ENCODE measurements at places on chromosomes 1 and 21.

GRCh38 chr1:193338194-193338593, 151.8 kb upstream of the B3GALT2 start:
- no peak for DNase-seq

DNA sequence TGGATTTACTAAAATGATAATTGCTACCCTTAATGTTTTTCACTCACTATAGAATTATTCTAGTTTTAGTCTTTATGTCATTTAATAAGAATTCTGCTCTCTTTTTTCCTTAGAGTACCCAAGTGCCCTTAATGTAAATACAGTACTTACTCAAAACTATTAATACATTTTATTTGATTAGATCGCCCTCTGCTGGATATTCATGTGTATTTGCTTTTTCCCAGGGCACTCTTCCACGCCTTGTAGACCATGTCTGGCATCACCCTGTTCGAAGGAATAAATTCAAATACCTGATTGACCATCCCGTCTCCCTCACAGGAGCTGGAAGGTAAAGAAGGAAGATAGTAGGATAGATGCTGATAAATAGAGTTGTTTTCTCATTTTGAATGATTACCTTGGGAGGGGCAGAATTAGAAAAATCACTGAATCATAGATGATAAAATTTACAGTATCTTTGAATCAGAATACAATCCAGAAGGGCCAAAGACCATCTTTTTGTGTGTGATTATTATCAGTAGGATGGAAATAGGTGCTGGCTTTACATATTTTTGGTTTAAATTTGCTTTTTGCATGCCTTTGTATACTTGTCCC, 4.1 kb downstream of the AXDND1 start:
- DNase-seq: no peak

- no peak for DNase-seq
Observed at GRCh38 chr1:3067301-3067670, 1.7 kb upstream of the PRDM16 start.

DNA sequence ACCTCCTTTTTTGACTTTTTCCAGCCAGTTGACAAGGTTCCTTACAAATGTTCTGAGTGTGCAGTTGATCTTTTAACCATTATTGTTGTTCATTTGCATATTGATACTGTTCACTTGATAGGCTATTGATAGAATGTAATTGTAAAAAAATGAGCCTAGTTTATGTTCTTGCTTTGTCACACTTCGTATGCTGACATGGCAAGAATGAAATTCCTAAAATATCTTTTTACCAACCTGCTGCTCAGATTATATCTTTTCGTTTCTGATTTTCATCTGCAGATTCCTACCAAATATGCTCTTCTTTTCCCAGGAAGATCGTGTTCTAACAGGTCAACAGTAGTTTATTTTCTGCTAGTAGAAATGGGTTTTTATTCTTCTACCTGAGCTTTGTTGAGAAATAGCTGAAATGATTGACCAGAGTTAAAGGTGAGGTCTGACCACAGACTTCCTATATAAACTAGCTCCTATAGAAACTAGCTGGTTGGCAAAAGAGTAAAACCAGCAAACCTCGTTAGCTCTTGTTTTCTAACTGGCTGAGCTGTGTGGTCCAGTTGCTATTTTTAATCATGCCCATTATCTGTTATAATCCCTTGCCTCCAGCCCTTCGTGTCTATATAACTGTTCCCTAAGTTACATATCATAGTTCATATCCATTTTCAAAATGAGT, 174.8 kb downstream of the HS2ST1 start:
- DNase-seq: no peak

GRCh38 chr1:71743862-71744261, 538.5 kb downstream of the NEGR1 start:
- no peak for DNase-seq

- DNase-seq: no peak
Observed at GRCh38 chr1:27544834-27545233, 54.9 kb upstream of the WASF2 start.

DNA sequence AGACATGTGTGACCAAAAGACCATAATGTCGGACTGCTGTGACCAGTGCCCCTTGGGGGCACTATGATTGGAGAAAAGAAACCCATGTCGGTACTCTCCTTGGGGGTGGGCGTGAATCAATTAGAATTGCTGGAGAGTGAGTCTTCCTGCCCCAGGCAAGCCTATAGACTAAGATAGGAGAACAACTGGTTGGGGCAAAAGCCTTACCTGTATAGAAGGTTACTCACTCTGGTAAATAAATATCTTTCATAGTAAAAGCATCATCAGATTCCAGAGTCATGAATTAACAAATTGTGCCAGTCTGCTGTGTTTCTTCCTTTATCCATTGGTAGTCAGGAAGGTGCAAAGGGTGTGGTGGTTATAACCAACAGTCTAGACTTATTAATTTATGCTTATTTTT, 2.9 kb upstream of the PTGFRN start:
- DNase-seq: no peak

DNA sequence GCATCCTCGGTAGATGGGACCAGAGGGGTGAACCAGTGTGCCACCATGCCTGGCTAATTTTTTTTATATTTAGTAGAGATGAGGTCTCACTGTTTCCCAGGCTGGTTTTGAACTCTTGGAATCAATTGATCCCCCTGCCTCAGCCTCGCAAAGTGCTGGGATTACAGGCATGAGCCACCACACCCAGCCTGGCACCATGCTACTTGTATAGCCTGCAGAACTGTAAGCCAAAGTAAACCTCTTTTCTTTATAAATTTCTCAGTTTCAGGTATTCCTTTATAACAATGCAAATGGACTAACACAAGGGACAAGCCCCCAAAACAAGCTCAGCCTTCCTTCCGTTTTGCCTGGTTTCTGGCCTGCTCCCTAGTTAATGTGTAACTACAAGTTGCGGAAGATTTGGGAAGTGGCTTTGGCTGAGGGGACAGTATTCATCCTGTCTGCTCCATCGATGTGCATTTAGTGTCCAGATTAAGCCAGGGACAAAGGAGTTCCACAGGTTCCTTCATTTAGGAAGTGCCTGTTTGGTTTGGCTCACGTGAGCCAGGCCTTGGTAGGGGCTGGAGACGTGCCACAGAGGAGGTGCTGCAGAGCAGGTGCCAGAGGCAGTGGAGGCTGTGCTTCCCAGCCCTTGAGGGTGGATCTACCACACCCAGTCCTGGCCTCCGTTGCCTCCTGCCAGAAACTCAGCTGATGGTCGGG, 4.4 kb downstream of the AVPR1B start:
- DNase-seq: no peak

DNA sequence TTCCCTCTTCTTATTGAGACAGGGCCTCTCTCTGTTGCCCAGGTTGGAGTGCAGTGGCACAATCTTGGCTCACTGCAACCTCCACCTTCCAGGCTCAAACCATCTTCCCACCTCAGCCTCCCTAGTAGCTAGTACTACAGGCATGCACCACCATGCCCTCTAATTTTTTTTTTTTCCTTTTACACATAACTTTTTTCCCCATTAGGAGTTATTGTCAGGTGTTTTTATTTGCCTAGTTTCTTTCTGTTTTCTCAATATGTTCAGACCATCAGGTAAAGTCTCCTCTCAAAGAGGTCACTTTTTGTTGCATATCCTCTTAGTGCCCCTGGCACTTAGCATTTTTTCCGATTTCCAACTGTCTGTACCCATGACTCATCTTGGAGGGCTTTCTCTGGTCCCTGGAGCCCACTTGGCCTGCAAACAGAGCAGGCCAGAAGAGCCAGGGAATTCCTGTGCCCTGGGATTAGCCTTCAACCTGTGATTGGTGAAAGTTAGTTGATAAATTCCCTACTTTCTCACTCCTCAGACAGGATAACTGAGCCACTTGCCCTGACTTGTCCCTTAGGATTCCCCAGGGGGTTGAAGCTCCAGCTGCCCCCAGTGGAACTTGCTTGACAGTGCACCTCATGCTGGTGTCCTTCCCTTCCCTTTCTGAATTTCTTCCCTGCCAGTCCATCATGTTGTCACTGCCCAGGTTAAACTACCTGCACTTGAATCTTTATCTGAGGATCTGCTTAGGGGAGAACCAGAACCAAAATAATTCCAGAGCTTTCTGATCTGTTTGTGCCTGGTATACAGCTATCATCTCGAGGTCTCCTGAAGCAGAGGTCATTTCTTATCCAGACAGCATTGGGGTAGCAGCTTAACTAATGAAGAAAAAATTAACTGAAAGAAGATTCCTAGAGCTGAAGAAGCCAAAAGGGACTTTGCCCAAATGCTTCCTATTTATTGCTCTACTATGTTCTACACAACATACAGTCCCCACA, 2.4 kb downstream of the NTPCR start:
- no peak for DNase-seq

DNA sequence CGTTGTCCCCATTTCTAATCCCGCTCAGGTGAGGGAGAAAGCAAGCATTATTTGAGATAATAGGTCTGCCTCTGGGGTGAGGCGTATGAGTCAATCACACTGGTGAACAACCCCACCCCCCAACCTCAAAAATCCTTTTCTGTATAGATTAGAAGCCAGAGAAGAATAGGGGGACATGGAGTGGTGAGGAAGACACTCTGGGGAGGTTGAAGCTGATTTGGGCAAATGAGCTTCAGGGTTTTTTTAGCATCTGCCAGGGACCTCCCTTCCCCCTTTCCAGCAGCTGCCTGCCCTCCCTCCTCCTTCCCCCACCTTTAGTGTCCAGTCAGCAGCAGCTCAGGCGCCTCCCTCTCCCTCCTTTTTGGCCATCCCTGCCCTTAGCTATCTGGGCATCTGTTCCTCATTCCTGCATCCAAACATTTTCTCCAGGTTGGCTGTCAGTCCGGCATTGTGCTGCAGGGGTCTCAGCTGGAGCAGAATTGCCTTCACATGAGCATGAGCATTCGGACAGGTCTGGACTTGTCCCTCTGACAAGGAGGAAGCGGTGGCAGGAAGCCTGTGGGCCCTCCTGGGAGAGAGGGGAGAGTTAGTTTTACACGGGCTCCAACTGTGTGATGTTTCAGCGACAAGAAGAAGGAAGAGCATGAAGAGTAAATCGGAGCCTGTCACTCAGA, 30.8 kb upstream of the PTGFRN start:
- no peak for DNase-seq

- no peak for DNase-seq
Observed at GRCh38 chr1:163730411-163730821, 408.7 kb downstream of the NUF2 start.

DNA sequence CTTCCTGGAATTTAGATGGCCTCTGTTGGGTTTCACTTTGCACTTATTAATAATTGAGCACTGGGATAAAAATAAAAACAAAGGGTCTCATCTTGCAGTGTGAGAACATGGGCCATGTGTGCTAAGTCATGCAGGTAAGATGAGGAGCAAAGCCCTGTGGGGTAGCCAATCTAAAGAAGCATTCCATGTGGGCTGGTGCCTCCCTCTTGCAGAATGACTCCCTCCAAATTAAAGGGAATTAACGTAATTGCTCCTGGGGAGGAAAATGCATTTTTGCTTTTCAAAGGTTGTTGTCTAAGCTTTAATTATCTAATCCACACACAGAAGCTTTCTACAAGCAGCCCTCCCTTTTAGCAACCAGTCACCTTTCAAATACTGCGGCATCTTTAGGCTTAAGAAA, 69.8 kb downstream of the CDC14A start:
- DNase-seq: no peak

GRCh38 chr1:221873673-221874072, 131.8 kb upstream of the DUSP10 start:
- DNase-seq: no peak

- no peak for DNase-seq
Observed at GRCh38 chr1:8423692-8424538, 106.0 kb downstream of the SLC45A1 start.

GRCh38 chr21:17759511-17760178, 59.5 kb downstream of the C21orf91 start:
- DNase-seq: no peak

DNA sequence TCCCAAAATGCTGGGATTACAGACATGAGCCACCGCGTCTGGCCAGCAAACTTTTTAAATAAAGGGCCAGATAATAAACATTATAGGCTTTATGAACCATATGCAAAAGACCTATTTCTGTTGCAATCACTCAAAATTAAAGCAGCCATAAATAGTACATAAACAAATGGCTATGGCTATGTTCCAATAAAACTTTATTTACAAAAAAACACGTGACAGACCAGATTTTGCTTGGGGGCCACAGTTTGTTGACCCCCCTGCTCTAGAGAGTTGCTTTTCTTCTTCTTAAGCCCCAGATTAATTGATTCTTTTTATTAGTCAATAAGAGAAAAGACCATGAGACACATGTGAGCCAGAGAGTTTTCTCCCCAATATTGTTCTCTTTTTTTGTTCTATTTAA, 138.3 kb downstream of the MACF1 start:
- DNase-seq: no peak

GRCh38 chr1:67084765-67085318, 30.9 kb upstream of the SLC35D1 start:
- no peak for DNase-seq

- no peak for DNase-seq
Observed at GRCh38 chr1:247337250-247337746, 5.6 kb upstream of the ZNF496 start.

GRCh38 chr1:147851149-147851548, 51.4 kb upstream of the GJA8 start:
- DNase-seq: no peak

GRCh38 chr1:232555494-232556210, 74.3 kb downstream of the SIPA1L2 start:
- DNase-seq: no peak

- no peak for DNase-seq
Observed at GRCh38 chr1:212699104-212699624, 476 bp downstream of the BATF3 start.

DNA sequence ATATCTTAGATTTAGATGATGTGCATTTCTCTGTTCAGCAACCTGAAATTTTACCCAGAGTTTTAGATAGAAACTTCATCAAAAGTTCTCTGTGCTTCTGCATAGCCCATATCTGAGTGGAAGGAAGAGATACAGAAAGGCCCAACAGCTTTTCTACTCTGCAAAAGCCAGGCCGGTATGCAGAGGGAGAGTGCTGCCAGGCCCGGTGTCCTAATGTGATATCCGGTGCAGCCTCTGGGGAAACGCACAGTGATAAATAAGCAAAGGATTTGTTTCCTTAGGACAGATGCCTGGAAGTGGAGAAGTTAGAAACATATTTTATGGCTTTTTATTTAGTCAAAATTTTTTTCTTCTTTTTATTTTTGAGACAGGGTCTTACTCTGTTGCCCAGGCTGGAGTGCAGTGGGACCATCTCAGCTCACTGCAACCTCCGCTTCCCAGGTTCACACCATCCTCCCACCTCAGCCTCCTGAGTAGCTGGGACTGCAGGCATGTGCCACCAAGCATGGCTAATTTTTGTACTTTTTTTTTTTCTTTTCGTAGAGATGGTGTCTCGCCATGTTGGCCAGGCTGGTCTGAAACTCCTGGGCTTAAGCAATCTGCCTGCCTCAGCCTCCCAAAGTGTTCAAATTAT, 145.8 kb downstream of the PATJ start:
- DNase-seq: no peak

GRCh38 chr1:198637157-198637556, 1.7 kb upstream of the PTPRC start:
- no peak for DNase-seq
